ENCODE measurements at places on chromosomes 16 and 17. TPM values are rescaled to one million over a fixed set of nuclear protein-coding genes. Genes with fewer than 3 reads are reported as not detected.

DNA sequence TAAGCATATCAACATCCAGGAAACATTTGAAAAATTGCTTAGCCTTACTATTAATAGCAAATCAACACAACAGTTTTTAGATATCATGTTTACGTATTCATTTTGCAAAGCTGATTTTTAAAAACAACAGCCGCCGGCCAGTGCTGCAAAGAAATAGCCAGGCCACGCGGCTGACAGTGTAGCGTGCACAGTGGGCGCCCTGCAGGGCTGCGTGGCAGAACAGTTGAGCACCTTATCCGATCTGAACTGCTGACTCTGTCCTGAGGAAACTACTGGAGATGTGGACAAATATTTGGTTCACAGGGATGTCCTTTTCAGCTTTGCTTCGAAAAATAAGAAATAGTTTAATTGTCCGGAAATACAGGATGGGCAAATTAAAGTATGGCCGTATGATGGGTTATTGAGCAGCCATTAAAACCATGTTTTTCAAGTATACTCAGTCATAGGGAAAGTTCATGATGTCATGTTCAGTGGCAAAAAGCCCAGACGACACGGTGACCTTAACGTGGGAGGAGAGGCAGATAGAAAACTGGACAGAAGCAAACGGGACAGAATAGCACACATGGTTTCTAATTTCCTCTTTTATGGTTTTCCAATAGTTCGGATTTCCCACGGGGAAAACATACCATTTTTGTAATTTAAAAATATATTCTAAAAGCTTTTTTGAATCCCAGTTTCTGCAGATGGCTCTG, 52.4 kb upstream of the ENDOV start:
- no peak overlapping the region for H3K27ac ChIP-seq
- DNase-seq, result no peak
- peaks cover 96% of the 10 kb centered on the region for H3K36me3 ChIP-seq

DNA sequence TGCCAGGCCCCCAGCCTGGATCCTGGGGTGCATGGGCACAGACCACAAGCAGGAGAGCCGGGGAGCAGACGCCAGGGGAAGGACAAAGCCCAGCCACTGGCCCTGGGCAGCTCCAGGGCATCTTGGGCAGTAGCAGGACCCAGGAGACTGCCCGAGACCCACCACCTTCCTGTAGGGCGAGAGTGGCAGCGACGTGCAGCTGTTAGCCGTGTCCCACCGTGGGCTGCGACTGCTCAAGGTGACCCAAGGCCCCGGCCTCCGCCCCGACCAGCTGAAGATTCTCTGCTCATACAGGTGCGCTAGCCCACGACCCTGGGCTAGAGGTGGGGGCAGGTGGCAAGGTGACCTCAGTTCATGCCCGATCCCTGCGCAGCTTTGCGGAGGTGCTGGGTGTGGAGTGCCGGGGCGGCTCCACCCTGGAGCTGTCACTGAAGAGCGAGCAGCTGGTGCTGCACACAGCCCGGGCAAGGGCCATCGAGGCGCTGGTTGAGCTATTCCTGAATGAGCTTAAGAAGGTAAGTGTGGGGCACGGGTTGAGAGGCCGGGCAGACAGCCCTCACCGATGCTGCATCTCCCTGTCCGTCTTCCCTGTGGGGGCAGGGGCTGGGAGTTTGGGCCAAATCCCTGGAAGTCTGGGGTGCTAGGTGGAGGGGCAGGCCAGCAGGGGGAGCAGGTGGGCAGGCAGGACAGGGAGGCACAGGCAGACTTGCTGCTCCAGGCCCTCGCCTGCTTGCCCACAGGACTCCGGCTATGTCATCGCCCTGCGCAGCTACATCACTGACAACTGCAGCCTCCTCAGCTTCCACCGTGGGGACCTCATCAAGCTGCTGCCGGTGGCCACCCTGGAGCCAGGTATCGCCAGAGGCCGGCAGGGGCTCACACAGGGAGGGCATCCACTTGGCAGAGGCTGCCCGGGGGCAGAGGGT, 13.5 kb upstream of the SMIM5 start:
- no peaks in the 10 kb centered on the region for H3K4me1 ChIP-seq
- no peak overlapping the region for H3K27ac ChIP-seq
- H3K4me3 ChIP-seq, result no peak overlapping the region
- no peaks in the 10 kb centered on the region for H3K27me3 ChIP-seq
- H3K36me3 ChIP-seq, result no peaks in the 10 kb centered on the region

DNA sequence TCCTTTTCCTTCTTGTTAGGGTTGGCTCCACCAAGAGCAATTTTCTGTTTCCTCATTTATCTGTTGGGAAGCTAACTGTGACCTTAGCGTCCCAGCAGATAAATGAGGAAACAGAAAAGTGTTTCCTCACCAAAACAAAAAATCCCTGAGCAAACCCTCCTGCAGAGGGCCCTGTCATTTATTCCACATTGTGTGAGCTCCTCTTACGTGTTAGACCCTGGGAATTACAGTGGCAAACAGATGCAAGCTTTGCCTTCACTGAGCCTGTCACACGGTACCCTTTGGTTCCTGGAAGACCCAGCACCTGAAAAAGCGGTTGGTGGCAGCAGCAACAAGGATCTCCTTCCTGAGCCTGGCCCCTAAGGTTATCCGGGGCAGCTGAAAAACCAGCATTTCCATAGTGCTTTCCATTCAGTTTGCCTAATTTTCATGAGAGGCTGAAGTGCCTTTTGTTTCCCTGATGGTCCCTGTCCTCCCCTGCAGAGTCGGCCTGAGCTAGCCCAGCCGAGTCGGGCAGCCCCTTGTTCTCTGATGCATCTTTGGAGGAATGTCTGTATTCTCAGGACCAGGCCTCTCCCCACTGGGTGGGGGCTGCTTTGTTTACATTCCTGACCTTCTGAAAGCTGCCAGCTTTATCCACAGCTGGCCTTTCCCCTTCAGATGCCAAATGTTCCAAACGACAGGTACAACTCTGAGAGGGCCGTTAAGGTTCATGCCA, 34.7 kb downstream of the YPEL2 start:
- H3K36me3 ChIP-seq, result peaks cover 12% of the 10 kb centered on the region
- H3K27ac ChIP-seq, result no peak overlapping the region
- DNase-seq, result no peak

DNA sequence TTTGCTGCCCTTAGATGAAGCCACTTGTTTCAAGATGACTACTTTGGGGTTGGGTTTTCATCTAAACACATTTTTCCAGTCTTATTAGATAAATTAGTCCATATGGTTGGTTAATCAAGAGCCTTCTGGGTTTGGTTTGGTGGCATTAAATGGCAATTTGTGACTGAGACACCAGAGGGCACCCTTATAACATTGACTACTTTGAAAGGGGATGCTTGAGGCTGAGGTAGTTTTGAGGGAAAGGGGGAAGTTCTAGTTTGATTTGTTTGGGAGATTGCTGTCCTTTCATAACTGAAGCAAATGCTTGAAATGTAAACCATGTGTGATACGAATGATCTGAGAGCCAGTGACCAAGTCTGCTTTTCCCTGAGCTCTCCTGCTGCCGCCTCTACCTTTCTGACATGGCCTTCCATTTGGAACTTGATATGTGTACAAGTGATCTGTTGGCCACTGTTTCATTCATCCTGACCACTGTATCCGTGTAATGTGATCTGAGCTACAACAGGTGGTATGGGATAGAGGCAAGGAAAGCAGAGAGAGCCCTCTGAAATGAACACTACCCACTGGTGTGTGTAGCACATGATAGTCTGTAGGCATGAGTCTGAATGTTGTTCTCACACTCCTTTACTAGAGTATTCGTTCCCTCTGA, 5.8 kb upstream of the RARA start:
- no peaks in the 10 kb centered on the region for H3K27me3 ChIP-seq
- no peak overlapping the region for H3K27ac ChIP-seq
- DNase-seq, result peak; percentile 50
- no peak overlapping the region for H3K4me3 ChIP-seq
- H3K36me3 ChIP-seq, result peaks cover 52% of the 10 kb centered on the region
- peaks cover 15% of the 10 kb centered on the region for H3K4me1 ChIP-seq

DNA sequence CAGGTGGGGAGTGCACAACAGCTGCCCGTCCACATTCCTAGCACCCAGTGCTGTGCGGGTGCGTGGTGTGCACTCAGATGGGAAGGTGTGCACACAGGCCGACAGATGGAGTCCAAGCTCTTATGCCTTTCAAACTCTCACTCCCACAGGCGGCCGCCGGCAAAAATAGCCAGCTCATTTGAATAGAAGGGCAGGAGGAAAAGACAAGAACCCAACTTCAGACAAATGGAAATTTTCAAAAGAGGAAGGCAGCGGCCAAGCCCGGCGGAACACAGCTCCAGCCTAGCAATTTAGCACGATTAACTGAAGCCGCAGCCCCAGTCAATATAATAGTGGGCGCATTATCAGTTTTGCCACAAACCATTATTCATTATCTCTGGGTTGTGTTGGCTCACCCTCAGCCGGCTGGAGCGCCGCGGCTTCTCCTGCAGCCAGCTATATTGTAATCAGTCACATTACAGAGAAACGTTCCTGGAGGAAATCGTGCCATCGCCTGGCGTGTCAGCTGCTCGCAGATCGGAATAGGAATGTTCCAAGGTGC, 103.9 kb upstream of the SEC14L1 start:
- no peaks in the 10 kb centered on the region for H3K36me3 ChIP-seq
- no peak overlapping the region for H3K4me3 ChIP-seq
- no peak for DNase-seq
- H3K27ac ChIP-seq, result no peak overlapping the region

DNA sequence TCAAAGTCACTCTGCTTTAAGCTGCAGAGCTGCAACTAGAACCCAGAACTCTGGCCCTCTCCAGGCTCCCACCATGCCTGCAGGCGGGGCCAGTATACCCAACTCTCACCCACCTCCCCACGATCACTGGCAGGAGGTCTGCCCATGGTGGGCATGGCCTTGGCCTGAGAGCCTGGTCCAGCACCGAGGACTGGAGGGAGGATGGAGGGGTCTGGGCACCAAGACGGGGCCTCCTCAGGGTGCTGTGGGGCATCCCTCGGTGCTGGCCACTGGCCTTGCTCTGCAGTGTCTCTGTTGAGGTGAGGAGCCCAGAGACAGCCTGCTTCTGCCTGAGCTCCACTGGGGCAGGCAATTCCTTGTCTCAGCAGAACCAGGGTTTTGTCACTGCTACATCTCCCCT, 1.5 kb upstream of the KRT16 start:
- no peaks in the 10 kb centered on the region for H3K36me3 ChIP-seq
- DNase-seq, result no peak
- no peak overlapping the region for H3K27ac ChIP-seq

GRCh38 chr17:77380395-77381184, 239.8 kb downstream of the SEC14L1 start:
- DNase-seq, result no peak
- H3K27me3 ChIP-seq, result no peaks in the 10 kb centered on the region
- H3K4me3 ChIP-seq, result no peak overlapping the region
- peaks cover 87% of the 10 kb centered on the region for H3K4me1 ChIP-seq
- H3K36me3 ChIP-seq, result peaks cover 46% of the 10 kb centered on the region
- H3K27ac ChIP-seq, result no peak overlapping the region

- peak overlapping the region; percentile 97 for H3K4me3 ChIP-seq
- H3K4me1 ChIP-seq, result peaks cover 46% of the 10 kb centered on the region
- peaks cover 50% of the 10 kb centered on the region for H3K36me3 ChIP-seq
- no peak for DNase-seq
Measured at GRCh38 chr16:23679986-23680336, 1.3 kb downstream of the PLK1 start.

DNA sequence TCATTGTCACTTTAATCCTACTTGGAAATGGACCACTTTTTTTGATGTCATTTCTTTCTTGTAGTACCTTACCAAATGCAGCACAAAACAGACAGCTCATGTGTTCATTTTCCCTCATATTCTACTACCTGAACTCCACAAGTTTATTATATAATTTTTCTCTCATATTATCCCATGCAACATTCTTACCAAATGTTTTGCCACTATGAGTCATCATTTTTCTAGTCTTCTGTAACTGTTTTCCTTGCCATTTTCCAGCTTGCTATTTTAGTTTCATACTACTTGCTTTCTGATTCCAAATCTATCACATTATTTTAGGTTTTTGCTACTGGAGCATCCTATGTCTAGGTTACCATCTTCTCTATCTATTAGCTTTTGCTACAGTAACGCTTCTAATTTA, 332.7 kb downstream of the ZFHX3 start:
- no peaks in the 10 kb centered on the region for H3K27me3 ChIP-seq
- H3K4me3 ChIP-seq, result no peak overlapping the region
- no peak for DNase-seq
- no peak overlapping the region for H3K27ac ChIP-seq
- H3K4me1 ChIP-seq, result no peaks in the 10 kb centered on the region
- H3K36me3 ChIP-seq, result no peaks in the 10 kb centered on the region

DNA sequence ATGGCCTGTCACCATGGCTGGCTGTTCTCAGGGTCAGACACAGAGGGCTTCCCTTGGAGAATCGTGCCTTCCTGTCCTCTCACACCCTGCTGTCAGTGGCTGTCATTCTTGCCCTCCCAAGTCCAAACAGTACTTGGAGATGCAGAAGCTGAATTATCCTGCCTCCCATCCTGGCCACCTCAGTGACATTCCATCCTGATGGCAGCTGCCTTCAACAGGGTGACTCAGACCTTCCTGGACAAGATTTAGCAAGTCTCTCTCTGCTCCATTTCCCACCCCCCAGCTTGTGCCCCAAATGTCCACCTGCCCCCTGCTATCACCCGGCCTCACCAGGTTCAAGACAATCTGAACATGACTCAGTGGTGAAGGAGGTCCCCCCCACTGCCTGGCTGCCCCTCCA, 4.8 kb upstream of the KRT36 start:
- no peak overlapping the region for H3K27ac ChIP-seq
- peaks cover 2% of the 10 kb centered on the region for H3K27me3 ChIP-seq
- H3K4me3 ChIP-seq, result no peak overlapping the region

DNA sequence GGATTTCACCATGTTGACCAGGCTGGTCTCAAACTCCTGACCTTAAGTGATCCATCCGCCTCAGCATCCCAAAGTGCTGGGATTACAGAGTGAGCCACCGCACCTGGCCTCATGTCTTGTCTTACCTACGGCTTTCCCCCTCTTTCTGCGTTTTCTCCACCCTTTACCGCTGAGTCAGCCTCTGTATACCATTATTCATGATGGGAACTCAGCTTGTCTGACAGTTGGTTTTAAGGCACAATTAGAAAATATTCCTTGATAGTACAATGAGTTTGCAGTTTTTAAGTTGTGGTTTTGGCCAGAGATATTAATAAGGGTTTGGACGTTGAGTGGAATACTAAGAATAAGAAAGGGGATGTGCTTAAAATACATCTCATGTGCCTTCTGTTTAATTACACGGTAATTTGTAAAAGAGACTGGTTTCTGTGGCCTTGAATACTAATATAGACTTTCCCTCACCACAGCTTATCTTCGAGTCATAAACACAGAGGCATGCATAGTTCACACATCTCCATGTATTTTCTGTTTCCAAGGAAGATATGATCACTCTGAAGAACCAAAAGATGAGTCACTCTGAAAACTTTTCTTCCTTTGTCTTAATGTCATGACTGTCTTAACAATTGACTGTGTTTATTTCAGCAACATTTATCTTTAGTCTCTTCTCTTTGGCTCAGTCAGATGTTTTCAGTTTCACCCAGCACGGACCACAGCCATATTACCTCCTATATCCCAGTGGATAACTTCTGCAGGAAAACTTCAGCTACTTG, 54.4 kb downstream of the PITPNC1 start:
- H3K27ac ChIP-seq, result peak overlapping the region; percentile 11
- DNase-seq, result no peak
- peaks cover 3% of the 10 kb centered on the region for H3K27me3 ChIP-seq
- peaks cover 3% of the 10 kb centered on the region for H3K36me3 ChIP-seq

The EIF3C gene
- total RNA-seq, result 415 TPM

The AIPL1 gene
- total RNA-seq, result not detected

The FBXL20 gene
- 18.4 TPM for total RNA-seq

The ARL4D gene
- total RNA-seq, result 6.4 TPM

The SDK2 gene
- total RNA-seq, result 2.5 TPM

The GLIS2 gene
- total RNA-seq, result 0.40 TPM

The ADPRM gene
- total RNA-seq, result 15.4 TPM

The ABCA3 gene
- total RNA-seq, result 8.3 TPM

The GAS7 gene
- total RNA-seq, result 0.23 TPM

The NRN1L gene
- total RNA-seq, result 1.3 TPM

Measured in activated CD4-positive, alpha-beta memory T cell treated with anti-CD3 and anti-CD28 coated beads, Interleukin-2, amount 10 ng/mL, durations not matched to agents 7 days and 5 days (primary cell).